Calu3 (cell line): ENCODE measurements at places on chromosomes 12 and 14.

DNA sequence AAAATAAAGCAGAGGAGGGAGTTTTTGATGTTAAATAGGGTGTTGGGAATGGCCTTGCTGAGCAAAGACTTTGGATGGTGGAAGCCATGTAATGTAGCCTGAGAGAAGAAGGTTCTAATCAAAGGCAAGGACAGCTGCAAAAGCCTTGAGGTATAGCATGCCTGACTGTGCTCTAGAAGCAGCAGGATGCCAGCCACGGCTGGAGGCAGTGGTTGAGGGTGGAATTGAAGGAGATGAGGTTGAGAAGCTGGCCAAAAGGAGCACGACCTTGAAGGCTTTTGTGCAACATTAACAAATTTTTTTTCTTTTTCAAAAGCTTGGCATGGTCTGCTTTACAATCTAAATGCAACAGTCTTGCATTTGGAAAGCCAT, 42.3 kb upstream of the CSRP2 start:
- DNase-seq, result no peak

GRCh38 chr14:20002319-20002718, 356 bp downstream of the OR4Q2 start:
- no peak for DNase-seq

DNA sequence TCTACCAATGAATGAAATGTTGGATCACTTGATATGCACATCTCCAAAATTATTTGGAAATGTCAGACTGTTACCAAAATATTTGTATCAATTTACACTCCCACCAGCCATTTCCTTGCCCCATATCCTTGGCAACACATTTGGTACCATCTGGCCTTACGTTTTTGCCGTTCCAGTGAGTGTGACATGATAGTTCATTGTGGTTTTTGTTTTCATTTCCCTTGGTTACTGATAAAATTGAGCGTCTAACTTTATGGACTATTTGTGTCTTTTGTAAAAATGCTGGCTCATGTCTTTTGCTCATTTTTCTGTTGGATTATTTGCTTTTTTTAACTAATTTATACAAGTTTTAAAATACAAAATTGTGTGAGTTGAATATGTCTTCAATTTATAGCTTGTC, 11.0 kb downstream of the KLHDC1 start:
- no peak for DNase-seq

GRCh38 chr14:23119363-23120327, 590 bp upstream of the CEBPE start:
- DNase-seq, result no peak

- no peak for DNase-seq
Measured at GRCh38 chr14:56826214-56826613, 15.9 kb upstream of the OTX2 start.

DNA sequence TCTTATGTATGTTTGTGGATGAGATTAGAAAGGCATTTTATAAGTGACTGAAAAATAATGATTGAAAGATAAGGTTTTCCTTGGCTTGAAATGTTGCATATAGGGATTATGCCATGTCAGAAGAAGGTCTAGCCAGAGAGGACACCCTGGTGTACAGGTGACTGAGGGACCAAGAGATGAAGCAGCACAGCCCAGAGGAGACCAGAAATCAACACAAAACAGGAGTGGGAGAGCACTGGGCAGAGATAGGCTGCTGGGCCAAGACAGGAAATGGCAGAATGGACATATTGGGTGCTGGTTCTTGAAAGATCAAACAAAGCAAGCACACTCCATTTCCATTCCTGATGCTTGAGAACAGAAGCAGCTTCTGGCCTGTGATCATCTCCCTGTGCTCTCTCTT, 24.4 kb upstream of the FRMD6 start:
- DNase-seq, result no peak

DNA sequence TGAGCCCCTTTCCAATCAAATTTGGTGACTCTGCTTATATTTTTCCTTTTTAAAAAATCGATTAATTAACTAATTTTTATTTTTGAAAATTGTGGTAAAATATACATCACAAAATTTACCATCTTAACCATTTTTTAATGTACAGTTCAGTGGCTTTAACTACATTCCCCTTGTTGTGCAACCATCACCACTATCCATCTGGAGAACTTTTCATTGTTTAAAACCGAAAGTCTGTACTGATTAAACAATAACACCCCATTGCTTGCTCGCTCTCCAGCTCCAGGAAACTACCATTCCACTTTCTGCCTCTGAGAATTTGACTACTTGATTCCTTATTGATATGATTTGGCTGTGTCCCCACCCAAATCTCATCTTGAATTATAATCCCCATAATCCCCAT, 283.4 kb downstream of the C12orf75 start:
- no peak for DNase-seq

DNA sequence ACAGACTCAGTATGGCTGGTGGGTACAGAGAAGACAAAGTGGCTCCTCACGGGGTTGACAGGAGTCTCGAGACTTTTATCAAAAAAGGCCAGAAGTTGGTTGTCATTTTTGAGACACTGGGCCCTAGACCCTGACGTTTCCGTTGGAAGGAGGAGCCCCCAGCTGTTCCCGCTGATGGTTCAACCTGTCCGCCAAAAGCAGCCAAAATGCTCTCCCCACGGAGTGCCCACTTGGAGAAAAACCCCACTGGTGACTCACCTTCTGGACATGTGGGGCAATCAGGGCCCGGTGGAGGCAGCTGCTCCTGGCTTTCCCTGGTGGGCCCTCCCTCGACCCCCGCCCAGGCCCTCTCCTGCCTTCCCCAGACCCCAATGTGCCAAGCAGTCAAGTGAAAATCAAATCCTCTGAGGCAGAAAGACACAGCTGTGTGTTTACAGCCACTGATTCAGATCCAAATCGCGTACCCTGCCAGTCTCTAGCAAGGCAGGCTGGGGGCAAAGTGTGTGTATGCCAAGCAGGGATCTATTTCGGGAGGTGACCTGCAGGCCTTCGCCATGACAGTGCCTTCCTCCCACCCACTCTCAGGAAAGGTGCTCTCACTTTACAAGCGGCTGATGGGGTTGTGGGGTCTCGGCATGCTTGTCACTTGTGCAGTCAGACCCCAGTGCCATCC, 347.4 kb downstream of the DPF3 start:
- no peak for DNase-seq

DNA sequence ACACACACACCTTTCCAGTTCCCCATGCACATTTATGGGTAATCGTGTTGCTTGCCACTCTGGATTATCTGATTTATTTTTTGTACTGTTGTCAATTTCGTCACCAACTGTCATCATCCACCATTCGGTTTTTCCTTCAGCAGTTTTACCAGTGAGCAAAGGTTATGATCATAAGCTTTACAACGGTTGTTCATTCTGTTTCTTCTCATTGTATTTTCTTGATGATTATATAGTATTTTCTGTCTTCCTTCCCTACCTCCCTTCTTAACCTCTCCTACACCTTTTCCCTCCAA, 680 bp downstream of the NECAP1 start:
- no peak for DNase-seq

GRCh38 chr14:50399251-50400032, 2.8 kb upstream of the CDKL1 start:
- DNase-seq, result peak; percentile 21
